Fibroblast of the conjunctiva (primary cell): ENCODE measurements at places on chromosomes 2 and 18.
A peak's percentile ranks its signal among the peaks of the same experiment; 100 is the strongest.

DNA sequence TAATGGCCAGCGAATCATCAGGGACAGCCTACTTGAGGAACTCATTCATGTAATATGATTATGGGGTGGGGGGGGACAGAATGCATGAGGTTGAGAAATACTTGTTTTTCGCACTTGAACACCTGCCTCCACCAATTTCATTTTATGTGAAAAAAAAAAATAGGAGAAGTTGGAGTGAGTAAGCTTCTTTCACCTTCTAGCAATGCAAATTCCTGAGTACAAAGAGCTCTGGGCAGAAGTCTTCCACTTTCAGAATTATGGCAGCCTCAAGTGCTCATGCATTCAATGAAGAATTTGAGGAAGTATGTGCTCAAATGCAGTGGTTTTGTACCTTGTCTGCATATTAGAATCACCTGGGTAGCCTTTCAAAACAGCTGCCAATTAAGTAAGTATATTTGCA, 40.1 kb upstream of the GPD2 start:
- no peak for DNase-seq

- DNase-seq = peak; percentile 2
These were observed 462.5 kb upstream of the FSHR start for GRCh38 chr2:49616800-49617199.

GRCh38 chr2:98504381-98505109, 59.9 kb downstream of the INPP4A start:
- no peak for DNase-seq

- DNase-seq = no peak
These were observed 31.1 kb upstream of the PAX8 start for GRCh38 chr2:113309655-113310387.

- no peak for DNase-seq
These were observed 23.4 kb downstream of the CROCC2 start for GRCh38 chr2:240929364-240930095.

- no peak for DNase-seq
These were observed 28.0 kb upstream of the LTBP1 start for GRCh38 chr2:32918774-32919173.
